ENCODE measurements at places on chromosomes 5 and 9.

DNA sequence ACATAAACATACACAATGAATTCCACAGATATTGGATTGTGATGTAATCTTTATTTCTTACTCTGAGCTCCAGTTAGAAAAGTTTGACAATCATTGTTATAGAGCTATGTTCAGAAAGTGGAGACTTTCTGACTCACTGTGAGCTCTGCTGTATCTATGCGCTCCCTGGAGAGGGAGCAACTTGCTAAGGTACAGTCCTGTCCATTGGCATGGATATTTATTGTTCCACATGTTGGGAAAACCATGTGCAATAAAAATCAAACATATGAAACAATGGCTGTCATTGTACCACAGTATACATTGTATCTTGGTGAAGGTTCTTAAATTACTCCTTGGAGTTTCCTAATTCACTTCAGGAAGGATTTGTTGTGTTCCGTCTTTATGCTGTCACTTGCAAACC lies 26.8 kb downstream of the NMRK1 start:
- DNase-seq, result no peak

DNA sequence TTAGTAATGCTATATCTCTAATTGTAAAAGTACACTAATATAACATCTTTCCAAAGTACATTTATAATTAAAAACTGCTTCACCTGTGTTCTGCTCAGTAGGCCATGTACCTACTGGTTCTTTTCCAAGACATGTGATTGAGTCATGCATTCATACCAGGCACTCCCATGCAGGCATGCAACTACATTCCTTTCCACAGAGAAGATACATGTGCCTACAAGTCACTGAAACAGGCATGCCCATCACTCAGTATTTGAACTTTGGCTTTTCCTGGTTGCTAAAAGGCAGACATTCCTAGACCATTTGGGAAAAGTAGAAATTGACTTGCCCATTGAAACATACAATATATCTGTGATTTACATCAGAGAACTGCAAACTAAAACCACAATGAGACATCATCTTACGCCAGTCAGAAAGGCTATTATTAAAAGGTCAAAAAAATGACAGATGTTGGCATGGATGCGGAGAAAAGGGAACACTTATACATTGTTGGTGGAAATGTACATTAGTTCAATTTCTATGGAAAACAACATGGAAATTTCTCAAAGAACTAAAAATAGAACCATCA lies 148.3 kb upstream of the MOCS2 start:
- no peak for DNase-seq

- DNase-seq, result no peak
These were observed 122.9 kb downstream of the HINT1 start for GRCh38 chr5:131042021-131042789.

DNA sequence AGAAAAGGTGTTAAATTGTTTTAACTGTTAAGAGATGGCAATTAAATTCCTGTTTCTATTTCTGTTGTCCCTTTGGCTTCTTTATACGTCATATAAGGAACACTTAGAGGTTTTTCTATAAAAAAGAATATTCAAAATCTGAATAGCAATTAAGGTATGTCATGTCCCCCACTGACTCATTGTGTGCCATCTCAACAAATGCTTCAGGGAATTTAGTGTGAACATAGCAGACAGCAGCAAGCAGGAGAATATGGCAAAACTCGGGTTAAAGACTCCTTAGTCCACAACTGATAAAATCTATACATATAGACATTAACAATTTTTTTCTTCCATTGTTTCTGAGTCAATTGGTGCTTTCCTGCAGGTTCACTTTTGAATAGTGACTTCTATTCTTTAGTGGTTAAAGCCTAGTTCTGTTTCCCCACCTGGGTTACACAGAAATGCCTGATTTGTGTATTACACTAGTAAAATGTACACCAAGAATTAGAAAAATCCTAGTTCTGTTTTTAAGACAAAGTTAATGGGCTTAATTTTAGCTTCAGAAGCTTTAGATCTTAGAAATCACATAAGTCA lies 17.9 kb upstream of the RPS23 start:
- no peak for DNase-seq

DNA sequence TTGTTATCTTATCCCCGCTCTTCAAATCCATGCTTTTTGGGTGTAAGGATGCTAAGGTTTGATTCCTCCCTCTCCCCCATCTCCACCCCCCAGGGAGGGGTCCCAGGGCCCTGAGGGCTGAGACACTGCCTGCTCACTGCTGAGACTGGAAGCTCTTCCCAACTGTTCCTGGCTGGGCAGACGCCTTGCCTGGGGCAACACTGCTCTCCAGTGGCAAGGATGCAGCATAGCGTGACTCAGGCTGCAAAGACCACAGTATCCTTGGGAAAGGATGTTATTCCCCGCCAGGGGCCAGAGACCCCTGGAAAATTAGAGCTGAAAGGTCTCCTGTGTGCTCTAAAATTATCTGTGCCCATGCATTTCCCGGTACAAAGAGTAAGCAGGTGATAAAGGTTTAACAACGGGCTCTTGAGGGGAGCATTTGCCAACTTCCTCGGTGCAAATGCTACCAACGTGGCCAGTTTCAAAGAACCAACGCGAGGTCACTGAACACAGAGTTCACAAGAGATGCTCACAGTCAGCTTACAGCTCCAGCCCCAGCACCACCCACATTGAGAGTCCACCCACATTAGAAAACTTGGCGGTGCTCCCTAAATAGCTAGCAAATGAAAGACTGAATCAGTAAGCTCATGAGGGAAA lies 271.9 kb downstream of the NSG2 start:
- no peak for DNase-seq

- DNase-seq, result no peak
These were observed 388.5 kb downstream of the ENC1 start for GRCh38 chr5:74252044-74252443.

DNA sequence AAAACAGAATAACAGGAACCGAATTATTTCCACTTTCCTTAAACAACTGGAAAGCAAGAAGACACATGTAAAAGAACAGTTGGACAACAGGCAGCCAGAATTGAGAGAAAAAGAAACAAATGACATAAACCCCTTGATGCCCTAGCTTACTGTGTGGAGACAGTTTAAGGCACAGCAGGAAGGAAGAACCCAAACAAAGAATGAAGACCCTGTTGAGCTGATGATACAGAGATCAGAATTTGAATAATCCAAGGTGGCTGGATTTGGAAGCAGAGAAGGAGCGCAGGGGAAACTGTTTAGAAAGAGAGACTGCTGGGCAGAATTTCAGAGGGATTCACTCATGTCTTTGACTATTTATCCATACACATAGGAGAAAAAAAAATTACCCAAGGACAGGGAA lies 316.3 kb upstream of the POU5F2 start:
- no peak for DNase-seq

DNA sequence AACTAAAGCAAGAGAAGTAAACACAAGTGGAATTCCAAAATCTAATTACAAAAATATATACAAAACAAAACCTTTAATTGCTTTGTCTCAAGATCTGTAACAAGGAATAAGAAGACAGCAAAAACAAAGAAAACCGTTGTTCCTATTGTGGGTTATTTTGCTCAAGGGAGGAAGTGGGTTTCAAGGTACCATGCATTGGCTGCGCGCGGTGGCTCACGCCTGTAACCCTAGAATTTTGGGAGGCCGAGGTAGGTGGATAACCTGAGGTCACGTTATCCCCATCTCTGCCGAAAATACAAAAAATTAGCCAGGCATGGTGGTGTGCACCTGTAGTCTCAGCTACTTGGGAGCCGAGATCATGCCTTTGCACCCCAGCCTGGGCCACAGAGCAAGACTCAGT lies 12.1 kb upstream of the IQGAP2 start:
- peak; percentile 27 for DNase-seq

DNA sequence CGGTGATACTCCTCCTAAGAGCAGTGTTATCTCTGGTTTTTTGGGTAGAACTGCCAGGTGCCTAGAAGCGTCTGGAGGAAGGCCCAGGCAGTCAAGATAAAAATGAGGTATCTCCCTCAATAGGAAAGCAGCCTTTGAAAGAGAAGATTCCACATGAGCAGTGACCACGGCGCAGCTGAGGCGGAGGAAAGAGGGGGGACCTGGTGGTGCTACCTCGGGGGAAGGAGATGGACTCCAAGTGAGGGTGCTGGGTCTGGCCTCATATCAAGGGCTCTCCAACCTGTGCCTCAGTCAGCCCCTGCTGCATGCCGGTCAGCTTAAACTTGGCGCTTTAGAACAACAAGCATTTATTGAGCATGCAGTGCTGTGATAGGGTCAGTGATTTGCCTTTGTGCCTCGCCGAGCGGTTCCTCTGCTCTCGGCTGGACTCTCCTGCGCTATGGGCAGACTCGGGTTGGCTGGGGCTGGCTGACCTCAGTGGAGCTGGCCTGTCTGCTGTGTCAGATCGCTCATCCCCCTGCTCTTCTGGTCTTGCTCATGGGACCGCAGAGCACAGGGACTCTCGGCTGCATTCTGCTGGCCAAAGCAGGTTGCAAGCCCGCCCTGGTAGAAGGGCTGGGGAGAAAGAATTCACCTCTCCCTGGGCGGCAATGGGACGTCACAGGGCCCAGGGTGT lies 121.1 kb upstream of the IRX4 start:
- no peak for DNase-seq

GRCh38 chr5:167743695-167744464 lies 547.6 kb upstream of the WWC1 start:
- DNase-seq, result no peak

DNA sequence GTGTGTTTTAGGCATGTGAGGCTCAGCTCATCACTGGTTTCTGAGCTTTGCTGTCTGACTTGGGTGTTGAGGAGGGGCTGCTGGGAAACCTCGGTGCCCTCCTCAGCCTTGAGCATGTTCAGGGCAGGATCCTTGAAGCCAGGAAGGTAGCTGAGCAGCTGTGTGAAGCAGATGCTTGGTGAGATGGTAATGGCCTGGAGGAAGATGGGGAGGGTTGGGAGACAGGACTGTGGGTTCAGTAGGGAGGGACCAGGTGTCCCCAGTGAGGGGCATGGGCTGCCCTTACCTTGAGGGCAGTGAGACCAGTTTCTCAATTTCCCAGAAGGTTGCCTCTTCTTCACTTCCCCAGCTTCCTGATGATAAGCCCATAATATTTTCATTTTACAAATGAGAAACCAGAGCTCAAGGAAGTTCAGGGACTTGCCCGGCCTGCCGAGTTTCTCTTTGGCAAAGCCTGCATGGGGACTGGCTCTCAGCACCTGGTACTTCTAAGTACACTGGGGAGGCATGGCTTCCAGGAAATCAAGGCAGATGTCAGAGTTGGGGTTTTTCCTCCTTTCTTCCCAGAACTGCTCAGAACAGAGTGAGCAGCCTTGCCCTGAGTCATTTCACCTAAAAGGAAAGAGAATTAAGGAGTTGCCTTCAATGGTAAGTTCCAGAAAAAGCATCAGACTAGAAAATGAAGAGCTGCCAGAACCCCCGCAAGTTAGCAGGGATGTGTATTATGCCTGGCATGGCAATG lies 225.7 kb downstream of the MAST4 start:
- no peak for DNase-seq

GRCh38 chr9:8643464-8643863 lies 843.9 kb upstream of the DMAC1 start:
- no peak for DNase-seq

- DNase-seq, result no peak
These were observed 4.2 kb upstream of the CACNA1B start for GRCh38 chr9:137873408-137873807.

GRCh38 chr5:761854-762710 lies 22.4 kb downstream of the ZDHHC11B start:
- DNase-seq, result no peak

GRCh38 chr9:69816735-69817134 lies 3.9 kb upstream of the CFAP95 start:
- no peak for DNase-seq

- DNase-seq, result no peak
These were observed 75.6 kb upstream of the ZSWIM6 start for GRCh38 chr5:61256474-61256873.

- DNase-seq, result no peak
These were observed 39.3 kb upstream of the RICTOR start for GRCh38 chr5:39113354-39113953.

DNA sequence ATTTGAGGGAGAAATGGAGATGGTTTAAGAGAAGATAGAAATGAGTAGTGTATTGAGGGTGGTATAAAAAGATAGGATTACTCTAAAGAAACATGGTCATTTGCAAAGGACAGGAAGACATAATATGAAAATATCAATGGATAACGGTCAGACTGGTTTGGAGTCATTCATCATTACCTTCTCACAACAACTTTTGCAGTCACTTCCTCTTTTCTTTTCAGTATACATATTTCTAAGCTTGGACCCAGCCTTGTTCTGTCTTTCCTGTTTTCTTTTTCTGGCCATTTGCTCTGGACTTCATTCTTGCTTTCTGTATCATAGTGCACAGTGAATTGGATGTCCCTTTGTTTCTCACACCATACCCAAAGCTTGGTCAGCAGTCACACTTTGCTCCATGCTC lies 966.5 kb upstream of the TYRP1 start:
- DNase-seq, result no peak

DNA sequence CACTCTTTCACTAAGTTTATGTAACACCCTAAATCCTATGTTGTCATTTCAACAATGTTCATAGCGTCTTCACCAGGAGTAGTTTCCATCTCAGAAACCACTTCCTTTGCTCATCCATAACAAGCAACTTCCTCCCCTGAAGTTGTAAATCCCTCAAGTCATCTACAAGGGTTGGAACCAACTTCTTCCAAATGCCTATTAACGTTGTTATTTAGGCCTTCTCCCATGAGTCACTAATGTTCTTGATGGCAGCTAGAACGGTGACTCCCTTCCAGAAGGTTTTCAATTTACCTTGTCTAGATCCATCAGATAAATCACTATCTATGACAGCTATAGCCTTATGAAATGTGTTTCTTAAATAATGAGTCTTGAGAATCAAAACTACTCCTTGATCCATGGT lies 73.3 kb upstream of the TARS1 start:
- DNase-seq, result no peak

- no peak for DNase-seq
These were observed 28.7 kb downstream of the PTTG1 start for GRCh38 chr5:160450164-160450932.

DNA sequence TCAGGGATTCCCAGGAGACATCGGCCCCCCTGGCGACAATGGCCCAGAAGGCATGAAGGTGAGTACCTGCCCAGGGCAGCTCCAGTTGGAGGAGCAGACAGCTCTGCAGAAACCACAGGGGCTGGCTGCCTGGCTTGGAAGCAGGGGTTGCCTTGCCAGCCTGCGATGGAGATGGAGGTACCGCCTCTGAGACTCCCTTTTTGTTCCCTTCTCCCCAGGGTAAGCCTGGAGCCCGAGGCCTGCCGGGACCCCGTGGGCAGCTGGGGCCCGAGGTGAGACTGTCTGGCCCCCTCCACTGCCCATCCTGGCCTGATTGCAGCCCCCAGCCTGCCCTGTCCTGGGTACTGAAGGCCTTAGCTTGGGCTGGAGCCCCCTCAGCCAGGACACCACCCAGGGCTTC lies 82.7 kb upstream of the ORM1 start:
- DNase-seq, result no peak

Measured in T-cell (primary cell).